ENCODE measurements at places on chromosomes 16 and 17.

DNA sequence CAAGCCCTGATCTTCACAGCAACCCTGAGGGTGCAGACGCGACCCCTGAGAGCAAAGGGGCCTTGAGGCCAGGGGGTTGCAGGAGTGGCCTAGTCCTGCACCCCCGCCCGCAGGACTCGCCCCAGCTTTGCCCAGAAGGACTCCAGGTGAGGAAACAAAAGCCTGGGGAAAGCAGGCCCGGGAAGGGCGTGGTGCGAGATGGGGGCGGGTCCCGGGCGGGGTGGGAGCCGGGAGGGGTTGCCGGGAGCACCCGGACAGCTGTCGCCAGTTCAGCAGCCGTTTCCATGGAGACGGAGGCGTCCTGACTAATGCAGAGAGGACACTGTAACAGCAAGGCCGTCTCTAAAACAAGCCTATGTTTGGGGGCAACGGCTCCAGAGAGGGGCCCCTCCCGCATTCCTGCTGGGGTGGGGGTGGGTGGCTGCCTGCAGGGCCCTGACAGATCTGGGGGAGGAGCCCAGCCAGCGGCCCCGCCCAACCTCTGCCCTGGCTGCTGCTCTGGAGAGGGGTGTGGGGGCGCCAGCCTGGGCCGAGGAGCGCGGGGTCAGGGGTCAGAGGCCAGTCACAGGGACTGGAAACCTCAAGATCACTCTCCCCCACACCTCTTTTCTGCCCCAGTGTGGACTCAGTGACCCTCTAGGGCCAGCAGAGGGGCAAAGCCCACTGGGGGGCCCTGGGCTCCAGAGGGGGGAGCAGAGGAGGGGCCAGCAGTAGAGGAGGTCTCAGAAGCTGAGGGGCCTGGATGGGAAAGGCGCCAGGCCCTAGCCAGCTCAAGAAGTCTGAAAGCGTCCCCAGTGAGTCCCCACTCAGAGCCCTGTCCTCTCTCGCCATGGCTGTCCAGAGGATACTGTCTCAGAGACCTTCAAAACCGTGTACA is 3.1 kb upstream of the TPPP3 start:
- no peak for DNase-seq

GRCh38 chr17:81044764-81045589 is 10.0 kb downstream of the BAIAP2 start:
- no peak for DNase-seq

GRCh38 chr16:68374961-68375660 is 64.3 kb downstream of the PRMT7 start:
- DNase-seq: no peak

DNA sequence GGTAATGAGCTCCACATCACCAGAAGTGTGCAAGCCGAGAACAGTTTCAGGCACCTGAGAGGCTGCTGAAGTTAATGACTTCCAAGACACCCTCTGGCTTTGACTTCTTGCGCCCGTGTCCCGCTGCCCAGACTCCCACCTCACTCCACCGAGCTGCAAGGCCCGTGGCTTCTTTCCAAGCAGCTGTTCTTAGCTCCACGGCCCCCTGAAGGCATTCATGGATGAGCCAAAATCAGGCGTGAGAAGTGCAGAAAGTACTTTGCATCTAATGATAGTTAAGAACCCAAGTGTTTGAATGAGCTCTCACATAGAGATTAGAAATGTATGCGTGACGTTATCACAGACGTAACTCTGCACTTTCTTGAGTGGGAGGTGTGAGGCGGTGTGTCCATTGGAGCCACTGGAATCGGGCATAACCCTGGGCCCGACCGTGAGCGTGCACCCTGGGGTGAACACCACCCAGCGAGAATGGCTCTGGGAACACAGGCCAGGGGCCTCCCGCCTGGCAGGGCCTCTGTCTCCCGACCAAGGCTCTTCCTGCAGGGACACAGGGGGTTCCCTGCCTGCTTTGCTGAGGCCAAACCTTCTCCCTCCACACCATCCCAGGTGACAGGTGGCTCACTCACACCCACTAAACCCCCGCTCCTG is 11.0 kb downstream of the NPTX1 start:
- no peak for DNase-seq

DNA sequence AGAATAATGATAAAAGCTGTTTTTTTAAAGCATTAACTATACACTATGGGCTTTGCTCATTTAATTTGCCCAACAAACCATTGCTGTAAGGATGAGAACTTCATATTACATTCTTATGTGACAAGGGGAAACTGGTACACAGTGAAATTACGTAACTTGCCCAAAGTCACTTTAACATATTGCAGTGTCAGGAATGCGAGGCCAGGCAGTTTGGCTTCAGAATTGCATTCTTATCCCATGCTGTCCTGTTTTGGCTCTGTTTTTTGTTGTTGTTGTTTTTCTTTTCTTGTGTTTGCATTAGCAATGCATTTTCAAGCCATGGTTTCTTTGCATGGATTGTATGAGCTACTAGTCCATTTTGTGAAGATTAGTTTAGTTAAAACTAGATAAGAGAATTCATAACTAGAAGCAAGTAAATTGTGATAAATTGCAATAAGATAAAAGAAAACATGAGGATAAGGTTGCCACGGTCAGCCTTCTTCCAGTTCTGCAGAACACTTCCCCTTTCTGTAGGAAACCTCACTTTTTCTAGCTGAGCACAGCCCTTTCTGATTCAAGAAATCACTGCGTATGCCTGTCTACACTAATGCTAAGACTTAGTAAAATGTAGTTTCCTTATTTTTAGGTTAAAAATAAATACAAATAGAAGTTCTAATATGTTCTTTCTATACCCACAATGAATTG is 221.3 kb upstream of the KCNJ16 start:
- DNase-seq: peak; percentile 54

DNA sequence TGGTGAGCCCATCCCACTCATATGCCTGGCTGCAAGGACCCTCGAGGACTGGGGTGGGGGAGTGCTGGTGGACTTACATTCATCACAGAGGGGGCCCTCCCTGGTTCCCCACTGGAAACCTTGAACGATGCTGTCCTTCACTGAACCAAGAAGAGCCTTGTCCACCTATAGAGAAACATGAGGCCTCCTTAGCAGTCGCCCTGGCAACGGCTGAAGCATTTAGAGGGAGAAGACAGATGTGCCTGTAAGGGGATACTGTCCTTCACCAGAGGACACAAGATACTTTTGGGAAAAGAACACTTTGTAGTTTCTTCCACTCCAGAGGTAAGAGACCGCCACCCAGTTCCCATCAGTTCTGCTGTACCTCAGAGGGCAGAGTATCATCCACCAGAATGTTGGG is 6.5 kb downstream of the HIGD1B start:
- DNase-seq: no peak

GRCh38 chr17:5874486-5874885 is 195.7 kb upstream of the WSCD1 start:
- no peak for DNase-seq

DNA sequence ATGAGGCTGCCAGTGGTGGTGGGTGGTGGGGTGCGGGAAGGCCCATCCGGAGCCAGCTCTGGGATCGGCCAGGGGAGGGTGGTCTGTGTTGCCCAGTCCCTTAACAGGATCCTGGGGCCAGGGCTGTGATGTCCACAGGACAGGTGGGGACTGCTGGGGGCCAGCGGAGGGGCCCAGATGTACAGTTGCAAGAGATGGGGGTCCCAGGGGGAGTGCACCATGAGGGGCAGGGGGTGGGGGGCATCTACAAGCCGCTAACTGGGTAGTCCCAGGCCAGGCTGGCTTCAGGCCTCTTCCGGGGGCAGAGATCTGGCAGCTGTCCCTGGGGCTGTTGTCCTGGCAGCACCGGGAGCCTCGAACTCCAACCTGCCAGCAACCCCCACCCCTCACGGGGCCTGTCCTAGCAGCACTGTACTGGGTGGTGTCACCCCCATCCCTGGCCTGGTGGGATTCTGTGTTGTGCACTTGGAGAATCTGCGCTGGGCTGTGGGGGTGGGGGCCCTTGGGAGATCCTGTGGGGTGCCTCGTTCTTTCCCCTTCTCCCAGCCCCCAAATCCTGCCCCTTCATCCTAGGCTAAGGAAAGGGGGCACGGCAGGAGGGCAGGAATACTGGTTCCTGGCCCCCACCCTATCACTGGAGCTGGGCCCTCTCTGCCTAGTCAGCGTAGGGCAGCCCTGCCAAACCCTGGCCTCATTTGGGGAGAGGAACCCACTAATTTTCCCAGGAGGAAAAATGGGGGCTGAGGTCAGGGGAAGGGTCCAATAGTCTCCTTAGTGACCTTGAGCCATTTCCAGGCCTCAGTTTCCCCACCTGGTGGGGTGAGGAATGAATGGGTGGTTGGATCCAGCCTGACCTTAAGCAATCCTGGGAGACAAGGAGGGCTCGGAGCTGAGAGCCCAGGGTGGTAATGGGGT is 1.4 kb downstream of the MTSS2 start:
- no peak for DNase-seq

- no peak for DNase-seq
Measured at GRCh38 chr16:86134802-86135461, 236.0 kb downstream of the IRF8 start.

DNA sequence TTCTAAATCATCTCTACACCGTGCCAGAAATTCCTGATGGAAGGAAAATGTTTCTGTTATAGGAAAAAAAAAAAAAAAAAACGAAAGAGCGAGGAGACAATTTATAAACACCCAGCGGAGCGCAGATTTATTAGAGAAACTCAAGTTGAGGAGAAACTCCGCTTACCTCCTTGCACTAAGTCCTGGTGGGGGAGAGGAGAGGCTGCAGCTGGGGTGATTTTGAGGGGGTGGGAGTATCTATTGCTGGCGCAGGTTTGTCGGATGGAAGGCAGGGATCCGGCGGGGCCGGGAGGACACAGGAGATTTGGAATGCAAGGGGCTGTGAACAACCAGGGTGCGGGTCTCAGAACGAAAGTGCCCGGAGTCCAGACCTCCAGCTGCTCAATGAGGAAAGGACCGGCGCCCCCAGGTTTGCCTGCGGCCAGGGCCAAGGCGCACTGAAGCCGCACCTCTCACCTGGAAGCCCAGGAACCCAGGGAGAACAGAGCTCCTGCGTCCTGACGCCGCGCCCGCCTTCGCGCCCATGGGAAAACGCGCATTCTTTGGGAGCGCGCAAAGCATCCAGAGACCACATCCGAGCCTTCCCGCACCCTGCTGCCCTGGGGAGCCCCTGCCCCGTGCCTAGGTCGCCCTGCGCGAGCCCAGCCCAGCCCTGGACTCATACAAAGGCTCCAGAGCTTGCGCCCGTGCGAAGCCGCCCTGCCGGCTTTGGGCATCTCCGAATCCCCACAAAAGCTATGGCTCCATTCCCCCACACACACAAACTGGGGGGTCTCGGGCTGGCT is 2.6 kb upstream of the HOXB8 start:
- DNase-seq: no peak

GRCh38 chr16:68259007-68259825 is 5.1 kb upstream of the SLC7A6 start:
- DNase-seq: no peak

DNA sequence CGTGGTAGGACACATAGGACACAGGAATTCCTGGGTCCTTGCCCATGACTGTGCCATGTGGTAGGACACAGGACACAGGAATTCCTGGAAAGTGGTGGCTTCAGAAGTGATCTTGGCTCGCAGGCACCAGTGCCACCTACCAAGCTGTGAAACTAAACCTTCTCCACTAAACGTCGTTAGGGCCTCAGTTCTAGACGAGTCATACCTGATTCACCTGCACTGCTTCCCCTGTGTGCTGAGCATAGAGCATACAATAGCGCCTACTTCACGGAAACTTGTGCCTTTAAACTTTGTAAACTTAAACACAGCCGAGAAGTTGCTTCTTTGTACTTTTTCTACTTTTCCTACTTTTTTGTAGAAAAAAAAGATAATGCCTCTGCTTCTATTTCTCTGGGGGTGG is 4.8 kb downstream of the SOX8 start:
- no peak for DNase-seq

GRCh38 chr17:37273409-37274051 is 102.3 kb upstream of the C17orf78 start:
- DNase-seq: peak; percentile 10

DNA sequence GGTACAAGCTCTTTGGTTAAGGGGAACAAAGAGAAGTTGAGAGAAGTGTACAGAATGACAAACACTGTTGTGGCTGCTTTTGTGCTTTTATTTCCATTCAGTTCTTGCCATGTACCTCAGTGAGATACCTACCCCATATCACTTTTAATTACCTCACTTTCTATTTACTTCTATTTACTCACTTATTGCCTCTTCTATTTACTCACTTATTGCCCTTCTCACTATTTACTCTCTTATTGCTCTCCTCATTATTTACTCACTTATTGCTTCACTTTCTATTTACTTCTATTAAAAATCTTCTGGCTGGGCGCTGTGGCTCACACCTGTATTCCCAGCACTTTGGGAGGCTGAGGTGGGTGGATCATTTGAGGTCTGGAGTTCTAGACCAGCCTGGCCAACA is 41.9 kb downstream of the MBTD1 start:
- DNase-seq: no peak

GRCh38 chr17:45042346-45043120 is 8.9 kb downstream of the DCAKD start:
- DNase-seq: no peak

DNA sequence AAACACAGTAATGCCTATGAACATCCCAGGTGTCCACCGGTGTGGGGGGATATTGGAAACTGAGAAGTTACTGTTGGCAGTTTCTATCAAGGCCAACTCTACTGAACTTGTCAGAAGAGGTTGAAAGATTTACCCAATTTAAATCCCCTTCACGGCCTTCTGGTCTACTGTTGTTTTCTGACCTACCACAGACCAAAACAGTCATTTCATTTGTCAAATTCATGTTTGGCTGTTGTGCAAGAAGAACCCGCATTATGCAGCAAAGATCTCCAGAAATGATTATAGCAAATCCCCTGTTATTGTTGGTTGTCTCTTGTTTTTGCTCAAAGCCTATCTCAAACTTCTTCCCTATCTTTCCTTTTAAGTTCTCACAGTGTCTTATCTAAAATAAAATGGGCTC is 73.1 kb upstream of the MAF start:
- DNase-seq: no peak

GRCh38 chr16:1650131-1650530 is 27.9 kb upstream of the JPT2 start:
- DNase-seq: no peak

DNA sequence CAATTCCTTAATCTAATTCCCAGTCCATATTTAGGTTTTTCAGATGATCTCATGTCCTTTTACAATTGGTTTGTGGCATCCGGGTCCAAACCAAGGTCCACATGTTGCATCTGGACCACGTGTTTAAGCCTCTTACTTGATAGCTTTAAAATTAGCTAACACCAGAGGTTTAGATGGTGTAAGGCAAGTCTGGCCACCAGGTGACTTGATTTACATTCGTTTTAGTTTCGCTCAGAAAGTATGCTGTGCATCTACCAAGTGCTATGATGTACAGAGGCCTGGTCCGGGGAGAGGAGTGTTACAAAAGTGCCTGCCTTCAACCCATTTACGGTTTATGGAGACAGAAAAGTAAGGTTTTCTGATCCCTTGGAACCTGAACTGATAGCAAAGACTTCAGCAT is 878 bp upstream of the DNAJA2 start:
- DNase-seq: peak; percentile 16

- DNase-seq: no peak
Measured at GRCh38 chr16:72597938-72598337, 426.0 kb upstream of the PMFBP1 start.

- no peak for DNase-seq
Measured at GRCh38 chr16:50139580-50139979, 13.5 kb upstream of the TENT4B start.

GRCh38 chr17:42422958-42423712 is at the start of gene CAVIN1:
Gene CAVIN1 (minus strand): TSS chr17:42423256. CDS start chr17:42423097, 159 bp downstream.
- DNase-seq: no peak

GRCh38 chr16:10521681-10522274 is 58.6 kb downstream of the EMP2 start:
- DNase-seq: peak; percentile 43

GRCh38 chr16:68037841-68038597 is 14.9 kb downstream of the DUS2 start:
- peak; percentile 20 for DNase-seq

GRCh38 chr17:49676276-49676868 is 1.5 kb downstream of the SPOP start:
- DNase-seq: peak; percentile 83

- no peak for DNase-seq
Measured at GRCh38 chr17:4944163-4944553, 4.1 kb downstream of the RNF167 start.

Data from inflammatory macrophage treated with lipopolysaccharide for 1 hour (primary cell).